ENCODE measurements at places on chromosomes 16 and 17. TPM values are rescaled to one million over a fixed set of nuclear protein-coding genes. Genes with fewer than 3 reads are reported as not detected.
A peak's percentile ranks its signal among the peaks of the same experiment; 100 is the strongest.

Gene SECTM1
- total RNA-seq: not detected

Gene NPIPB12
- total RNA-seq: 72.6 TPM

DNA sequence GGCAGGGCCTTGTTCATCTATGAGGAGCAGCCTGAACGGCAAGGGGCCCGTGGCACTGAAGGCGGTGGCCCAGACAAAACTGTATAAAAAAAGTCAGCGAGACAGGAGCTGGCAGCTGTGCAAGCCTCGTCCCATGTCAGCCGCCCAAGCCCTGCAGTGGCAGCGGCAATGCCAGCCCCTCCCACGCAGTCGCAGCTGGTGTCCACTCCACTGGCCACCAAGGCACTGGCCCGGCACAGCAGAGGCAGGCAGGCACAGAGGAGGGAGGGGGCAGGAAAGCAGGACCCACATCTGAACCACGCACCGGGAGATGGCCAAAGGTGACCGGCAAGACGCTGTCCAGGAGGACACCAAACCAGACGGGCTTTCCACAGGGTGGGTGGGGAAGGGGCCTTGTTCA lies 15.9 kb upstream of the C16orf95 start:
- H3K4me3 ChIP-seq: no peak overlapping the region
- H3K27me3 ChIP-seq: no peaks in the 10 kb centered on the region
- no peak overlapping the region for H3K27ac ChIP-seq
- no peaks in the 10 kb centered on the region for H3K4me1 ChIP-seq
- no peak for DNase-seq
- peaks cover 18% of the 10 kb centered on the region for H3K36me3 ChIP-seq

DNA sequence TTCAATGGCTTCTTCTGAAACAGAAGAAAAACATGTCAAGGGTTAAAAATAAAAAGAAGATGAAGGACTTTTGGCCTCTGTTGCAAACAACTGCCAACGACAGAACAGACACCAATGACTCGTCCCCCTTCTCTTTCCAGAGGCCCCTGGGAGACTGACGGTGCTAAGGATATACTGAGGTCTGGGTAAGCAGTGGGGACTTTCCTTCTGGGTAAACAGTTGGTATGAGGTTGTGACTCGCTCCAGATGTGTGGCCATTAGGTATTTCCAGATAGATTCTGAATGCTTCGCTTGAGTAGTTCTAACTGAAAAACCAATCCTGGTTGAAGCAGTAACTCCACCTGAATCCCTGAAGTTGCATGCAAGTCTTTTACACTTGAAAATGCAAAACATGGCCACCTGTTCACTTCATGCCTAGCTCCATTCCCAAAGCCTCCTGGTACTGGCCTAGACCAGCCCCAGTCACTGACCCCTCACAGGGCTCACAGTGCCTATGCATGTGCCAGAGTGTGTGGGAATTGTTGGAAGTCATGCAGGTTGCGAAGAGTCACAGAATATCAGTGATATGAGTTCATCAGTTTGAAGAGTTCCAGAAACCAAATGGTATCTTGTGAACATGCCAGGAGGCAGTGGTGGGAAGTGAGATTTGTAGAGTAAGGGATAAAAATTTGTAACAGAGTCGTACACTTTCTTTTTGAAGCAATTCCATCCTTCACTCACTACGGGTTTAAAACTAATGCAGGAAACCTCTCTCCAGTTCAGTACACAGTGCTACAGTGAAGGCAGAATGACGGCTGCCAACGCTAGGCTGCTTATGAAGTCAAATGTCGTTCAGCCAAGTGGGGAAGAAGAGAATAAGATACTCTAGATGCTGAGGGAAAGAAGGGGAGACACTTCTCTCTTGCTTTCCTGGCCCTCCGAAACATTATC lies 217.8 kb downstream of the ZFHX3 start:
- H3K4me1 ChIP-seq: no peaks in the 10 kb centered on the region
- H3K27me3 ChIP-seq: no peaks in the 10 kb centered on the region
- H3K36me3 ChIP-seq: peaks cover 4% of the 10 kb centered on the region
- DNase-seq: no peak
- no peak overlapping the region for H3K4me3 ChIP-seq

DNA sequence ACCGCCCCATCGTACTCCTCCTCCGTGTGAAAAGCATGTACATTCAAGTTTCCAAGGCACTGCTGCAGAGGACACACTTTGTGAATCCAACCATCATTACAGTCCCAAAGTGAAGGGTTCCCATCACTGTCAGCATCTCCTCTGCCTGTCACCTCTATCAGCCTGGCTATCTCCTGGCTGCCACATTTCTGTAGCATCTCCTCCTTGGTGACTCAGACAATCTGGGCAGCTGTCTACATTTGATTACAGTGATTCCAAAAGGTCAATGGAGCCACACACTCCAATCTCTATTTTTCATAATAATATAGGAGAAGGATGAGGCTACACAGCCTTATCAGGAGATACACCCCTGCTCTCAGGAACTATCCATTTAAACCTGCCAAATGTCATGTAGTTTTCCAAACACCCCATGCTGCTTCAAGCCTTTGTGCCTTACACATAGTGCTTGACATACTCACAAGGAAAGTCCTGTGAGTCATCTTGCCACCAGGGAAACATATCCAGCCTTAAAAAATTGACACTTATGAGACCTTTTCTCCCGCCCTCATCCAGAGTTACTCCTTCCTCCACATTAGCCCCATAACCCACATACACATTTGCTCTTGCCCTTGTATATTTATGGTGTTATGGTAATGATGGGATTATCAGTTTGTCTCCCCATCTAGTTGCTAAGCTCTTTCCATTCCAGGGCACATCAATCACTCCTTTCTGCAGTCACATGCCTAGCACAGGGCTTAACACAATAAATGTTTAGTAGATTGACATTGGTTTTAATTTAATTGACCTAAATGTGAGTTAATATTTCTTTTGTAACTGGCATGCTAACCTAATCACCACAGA lies 250.1 kb upstream of the CDH5 start:
- H3K4me1 ChIP-seq: no peaks in the 10 kb centered on the region
- no peaks in the 10 kb centered on the region for H3K36me3 ChIP-seq
- H3K4me3 ChIP-seq: no peak overlapping the region
- DNase-seq: no peak
- H3K27ac ChIP-seq: no peak overlapping the region

DNA sequence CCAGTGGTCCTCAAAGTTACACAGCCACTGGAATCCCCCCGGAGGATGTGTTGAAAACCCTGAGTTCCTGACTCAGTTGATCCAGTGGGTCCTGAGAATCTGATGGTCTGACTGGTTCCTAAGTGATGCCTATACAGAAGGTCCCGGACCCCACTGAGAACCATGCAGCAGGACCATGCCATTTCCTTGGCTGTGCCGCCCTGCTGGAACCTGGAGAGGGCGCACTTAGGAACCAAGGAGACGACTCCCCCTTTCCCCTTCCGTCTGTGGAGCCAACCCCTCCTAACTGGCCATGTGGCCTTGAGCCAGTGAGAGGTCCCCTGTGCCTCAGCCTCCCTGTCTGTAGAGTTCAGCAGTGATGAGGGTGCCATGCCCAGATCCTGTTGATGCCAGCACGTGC lies 22.0 kb downstream of the C16orf74 start:
- no peak overlapping the region for H3K27ac ChIP-seq
- peak; percentile 37 for DNase-seq
- peaks cover 10% of the 10 kb centered on the region for H3K27me3 ChIP-seq
- H3K4me1 ChIP-seq: peaks cover 4% of the 10 kb centered on the region
- H3K4me3 ChIP-seq: no peak overlapping the region

Data from endothelial cell (in vitro differentiated cells).